Activated CD4-positive, alpha-beta T cell treated with anti-CD3 and anti-CD28 coated beads, Interleukin-2, amount 50 U/mL, for 4 hours (primary cell): ENCODE measurements at places on chromosomes 5 and 9.

- no peak for DNase-seq
Observed at GRCh38 chr5:151219789-151220188, 4.1 kb downstream of the CCDC69 start.

GRCh38 chr5:147699496-147700088 lies 82.9 kb downstream of the JAKMIP2 start:
- no peak for DNase-seq

DNA sequence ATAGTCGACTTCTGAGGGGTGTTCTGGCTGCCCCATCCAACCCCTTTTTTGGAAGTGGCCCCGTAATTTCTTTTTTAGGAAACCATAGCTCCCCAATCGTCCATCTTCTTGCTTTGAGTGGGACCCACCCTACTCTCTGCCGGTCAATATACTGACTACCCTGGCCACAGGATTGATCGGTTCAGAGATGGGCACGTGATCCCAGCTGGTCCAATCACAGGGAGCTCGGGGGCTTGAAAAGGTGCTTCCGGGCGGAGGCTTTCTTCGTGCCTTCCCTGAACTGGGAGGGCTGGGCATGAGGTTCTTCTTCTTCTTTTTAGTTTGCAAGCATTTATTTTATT lies 78.7 kb upstream of the SH3PXD2B start:
- DNase-seq: no peak

- DNase-seq: no peak
Observed at GRCh38 chr9:128257086-128257825, 18.6 kb downstream of the GOLGA2 start.

GRCh38 chr5:16740066-16740810 lies 123.4 kb upstream of the RETREG1 start:
- no peak for DNase-seq

DNA sequence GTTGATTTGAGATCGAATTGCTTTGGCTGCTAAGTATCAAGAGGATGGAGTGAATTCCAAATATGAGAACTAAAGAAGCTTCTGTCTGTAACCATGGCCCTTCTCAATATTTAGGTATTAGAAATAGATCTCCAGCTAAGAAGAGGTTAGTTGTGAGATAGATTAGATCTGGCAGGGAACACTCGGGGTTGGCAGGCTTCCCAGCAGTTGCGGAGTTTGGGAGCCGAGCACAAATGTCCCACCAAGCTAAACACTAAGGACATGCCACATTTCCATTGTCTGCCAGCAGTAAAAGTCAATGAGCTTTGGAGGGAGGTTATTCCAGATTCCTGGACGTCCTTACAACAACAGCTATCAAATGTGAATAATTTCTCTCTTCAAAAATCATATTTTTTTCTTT lies 85.8 kb downstream of the TAF11L14 start:
- DNase-seq: no peak

- DNase-seq: no peak
Observed at GRCh38 chr5:19988457-19988856, 457 bp upstream of the CDH18 start.

- DNase-seq: no peak
Observed at GRCh38 chr5:111563031-111563822, 50.9 kb upstream of the STARD4 start.

DNA sequence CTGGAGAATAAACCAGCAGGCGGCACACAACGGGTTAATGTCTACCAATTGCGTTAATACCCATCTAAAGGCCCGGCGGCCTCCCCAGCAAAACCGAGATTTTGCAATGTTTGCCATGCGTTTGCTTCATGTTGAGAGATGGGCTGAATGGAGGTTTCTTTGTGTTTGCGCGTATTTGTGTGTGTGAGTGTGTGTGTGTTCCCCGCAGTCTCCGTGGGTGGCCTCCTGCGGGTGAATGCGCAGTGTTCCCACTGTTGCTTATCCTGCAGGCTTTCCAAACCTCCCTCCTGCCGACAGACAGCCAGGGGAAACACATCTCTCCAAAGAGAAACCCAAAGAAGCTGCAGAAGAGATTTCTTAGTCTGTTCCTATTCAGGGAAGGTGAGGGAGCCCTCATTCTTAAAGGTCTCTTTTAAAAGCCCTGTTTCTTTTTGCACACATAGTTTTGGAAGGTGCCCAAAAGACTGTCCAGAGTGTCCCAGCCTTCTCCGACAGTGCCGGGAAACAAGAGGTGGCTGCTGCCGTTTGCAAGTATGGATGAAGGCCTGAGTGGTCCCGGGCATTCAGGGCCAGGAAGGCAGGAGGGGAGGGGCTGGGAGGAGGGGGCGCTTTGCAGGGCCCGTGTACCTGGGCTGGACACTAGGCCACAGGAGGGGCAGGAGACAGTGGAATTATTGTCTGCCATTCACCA lies 103.8 kb upstream of the ERCC6L2 start:
- no peak for DNase-seq

GRCh38 chr5:74544811-74545210 lies 95.7 kb downstream of the ENC1 start:
- DNase-seq: no peak

- no peak for DNase-seq
Observed at GRCh38 chr9:35172878-35173277, 11.1 kb downstream of the UNC13B start.

GRCh38 chr5:57666582-57666981 lies 184.0 kb upstream of the ACTBL2 start:
- DNase-seq: no peak

- DNase-seq: no peak
Observed at GRCh38 chr5:154885439-154885838, 27.0 kb downstream of the CNOT8 start.

GRCh38 chr9:6034954-6035353 lies 19.5 kb upstream of the RANBP6 start:
- no peak for DNase-seq

GRCh38 chr9:27717991-27718390 lies 144.7 kb upstream of the C9orf72 start:
- no peak for DNase-seq

GRCh38 chr5:169668732-169669131 lies 31.7 kb downstream of the DOCK2 start:
- DNase-seq: no peak

DNA sequence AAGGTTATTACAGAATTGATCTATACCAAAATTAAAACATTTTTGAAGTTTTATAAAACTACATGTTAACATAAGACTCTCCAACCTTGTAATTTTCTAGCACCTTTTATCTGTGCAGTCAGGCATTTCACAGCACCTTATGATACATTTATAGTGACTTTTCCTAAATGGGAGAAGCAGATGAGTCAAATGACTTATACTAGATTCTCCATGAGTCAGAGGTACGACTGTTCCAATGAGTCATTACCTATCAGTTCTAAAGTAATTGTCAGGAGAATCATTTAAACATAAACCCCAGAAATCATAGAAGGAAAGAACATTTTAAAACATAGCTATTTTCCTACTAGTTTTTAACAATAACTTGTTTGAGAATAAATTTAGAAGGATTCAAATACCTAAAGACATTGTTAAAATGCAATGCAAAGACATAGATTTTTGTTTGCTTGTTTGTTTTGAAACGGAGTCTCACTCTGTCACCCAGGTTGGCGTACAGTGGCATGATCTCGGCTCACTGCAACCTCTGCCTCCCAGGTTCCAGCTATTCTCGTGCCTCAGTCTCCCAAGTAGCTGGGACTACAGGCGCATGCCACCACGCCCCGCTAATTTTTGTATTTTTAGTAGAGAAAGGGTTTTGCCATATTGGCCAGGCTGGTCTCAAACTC lies 34.7 kb upstream of the DMXL1 start:
- no peak for DNase-seq

DNA sequence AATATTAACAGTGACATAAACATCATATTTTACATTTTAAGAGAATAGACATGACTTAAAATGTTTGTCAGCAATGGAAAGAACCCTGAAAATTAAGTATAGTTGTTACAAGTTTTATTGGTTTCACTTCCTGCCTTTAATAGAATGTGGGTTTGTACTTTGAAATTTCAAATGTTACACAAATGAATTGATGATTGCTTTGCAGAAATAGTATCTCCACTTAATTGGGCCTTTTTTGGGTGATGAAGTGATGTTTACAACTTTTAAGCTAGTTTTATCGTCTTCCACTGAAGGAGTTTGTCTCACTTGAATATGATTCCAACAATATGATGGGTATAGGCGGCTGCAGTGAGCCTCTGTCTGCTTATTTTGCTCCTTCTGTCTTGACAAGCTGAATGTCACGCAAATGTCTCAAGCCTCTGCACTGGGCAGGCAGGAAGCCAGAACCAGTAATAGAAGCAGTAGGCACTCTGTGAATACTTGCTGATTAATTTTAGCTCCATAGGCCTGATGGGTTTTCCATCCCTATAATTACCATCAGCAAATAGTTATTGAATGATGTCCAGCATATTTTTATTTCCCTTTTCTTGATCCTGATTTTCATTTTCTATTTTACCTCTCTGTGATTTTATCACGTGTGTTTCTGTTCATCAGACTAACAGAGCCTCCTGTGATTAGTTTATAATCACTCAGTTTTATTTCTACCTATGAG lies 10.6 kb upstream of the NR3C1 start:
- DNase-seq: no peak

GRCh38 chr5:173163219-173163618 lies 18.9 kb downstream of the BNIP1 start:
- DNase-seq: no peak

DNA sequence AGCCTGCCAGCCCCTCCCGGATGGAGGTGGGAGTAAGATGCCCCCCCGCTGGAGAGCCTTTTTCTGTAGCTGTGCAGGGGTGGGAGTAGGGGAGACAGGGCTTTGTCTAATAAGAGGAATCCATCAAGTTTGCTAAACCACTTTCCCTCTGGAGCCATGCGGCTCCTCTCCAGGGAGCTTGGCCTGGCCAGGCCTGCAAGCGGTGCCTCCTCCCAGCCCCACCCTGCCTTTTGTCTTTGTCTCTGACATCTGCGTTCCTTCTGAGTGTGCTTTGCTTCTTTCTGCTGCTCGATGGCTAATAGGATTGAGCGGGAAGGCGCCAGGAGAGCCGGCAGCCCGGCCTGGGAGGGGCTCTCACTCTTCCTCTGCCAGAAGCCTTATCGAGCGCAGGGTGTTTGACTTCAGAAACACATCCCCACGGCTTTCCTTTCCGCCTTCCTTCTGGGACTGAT lies 26.7 kb upstream of the FCN1 start:
- no peak for DNase-seq

DNA sequence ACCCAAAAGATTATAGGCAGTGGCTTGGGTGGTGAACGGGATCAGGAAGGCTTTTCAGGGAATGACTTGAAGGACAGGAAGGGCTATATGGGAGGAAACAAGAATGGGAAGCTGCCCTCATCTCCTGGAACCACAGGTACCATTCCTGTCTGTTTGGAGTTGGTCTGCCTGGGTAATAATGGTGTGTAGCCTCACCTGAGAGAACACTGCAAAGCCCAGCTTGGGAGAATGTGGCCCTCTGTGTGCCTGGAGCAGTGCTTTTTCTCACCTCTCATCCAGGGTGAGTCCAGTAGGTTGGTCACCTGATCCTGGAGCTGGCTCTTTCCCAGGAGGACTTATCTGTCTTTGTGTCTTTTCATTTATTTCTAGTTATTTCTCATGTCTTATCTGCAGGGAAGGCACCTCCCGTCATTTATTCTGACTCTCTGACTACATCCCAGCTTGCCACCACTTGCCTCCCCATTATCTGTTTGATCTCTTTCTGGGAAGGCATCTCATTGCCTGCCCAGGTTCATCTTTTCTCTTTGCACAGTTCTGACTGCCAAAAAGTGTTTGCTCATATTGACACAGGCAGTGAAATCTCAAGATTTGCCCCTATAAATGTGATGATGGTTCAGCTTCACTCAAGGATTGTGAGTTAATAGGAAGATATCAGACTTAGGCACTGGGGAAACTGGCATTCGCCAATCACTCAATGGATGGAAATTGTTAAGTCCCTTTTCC lies 22.5 kb upstream of the OR2S2 start:
- no peak for DNase-seq

DNA sequence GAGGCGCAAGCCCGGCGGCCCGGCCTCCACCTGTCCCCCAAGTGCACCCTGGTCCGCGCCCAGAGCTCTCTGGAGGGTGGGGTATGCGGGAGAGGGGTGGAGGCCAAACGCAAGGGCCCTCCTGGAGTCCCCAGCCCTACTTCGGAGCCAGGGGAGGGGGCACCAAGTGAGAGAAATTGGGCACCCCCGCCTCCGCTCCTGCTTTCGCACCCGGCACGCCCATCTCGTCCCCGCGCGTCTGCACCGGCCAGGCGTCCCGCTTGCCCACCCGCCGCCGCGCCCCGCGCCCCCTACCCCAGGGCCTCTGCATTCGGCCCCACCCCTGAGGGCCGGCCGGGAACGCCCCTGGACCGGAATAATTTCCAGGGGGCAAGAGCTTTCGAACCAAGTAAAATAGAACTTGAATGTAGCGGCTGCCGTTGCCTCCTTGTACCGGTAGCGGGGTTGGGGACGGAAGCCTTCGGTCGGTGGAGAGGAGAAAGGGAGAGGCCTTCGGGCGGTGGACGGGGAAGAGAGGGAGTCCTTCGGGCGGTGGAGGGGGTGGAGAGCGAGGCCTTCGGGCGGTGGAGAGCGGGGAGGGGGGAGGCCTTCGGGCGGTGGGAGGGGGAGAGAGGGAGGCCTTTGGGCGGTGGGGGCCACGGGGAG lies 694 bp upstream of the PHPT1 start:
- DNase-seq: no peak

- no peak for DNase-seq
Observed at GRCh38 chr5:97231025-97231636, 48.1 kb upstream of the RIOK2 start.

DNA sequence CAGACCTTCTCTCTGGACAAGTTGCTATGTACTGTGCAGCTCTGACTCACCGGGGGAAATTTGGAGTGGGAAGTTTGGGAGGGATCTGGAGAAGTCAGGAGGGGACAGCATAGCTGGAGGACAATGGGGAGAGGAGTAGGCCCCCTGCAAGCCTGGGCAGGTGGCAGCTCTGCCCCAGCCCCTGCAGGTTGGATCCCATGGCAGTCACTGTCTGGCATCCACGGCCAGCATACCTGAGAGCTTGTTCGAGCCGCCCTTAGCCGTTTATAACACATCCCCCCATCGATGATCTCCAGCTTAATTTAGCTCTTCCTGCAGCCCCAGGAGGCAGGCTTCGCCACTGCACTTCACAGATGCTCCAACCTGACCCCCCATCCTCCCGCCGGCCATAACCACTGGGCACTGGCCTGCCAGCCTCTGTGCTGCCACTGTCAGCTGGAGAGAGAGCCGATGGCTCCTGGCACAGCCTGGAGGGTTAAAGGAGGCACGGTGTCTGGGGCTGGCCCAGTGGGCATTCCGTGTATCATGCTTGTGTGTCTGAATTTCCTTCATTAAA lies 57.7 kb upstream of the RNU6ATAC start:
- DNase-seq: no peak
